ENCODE measurements at places on chromosomes 7 and 10.

DNA sequence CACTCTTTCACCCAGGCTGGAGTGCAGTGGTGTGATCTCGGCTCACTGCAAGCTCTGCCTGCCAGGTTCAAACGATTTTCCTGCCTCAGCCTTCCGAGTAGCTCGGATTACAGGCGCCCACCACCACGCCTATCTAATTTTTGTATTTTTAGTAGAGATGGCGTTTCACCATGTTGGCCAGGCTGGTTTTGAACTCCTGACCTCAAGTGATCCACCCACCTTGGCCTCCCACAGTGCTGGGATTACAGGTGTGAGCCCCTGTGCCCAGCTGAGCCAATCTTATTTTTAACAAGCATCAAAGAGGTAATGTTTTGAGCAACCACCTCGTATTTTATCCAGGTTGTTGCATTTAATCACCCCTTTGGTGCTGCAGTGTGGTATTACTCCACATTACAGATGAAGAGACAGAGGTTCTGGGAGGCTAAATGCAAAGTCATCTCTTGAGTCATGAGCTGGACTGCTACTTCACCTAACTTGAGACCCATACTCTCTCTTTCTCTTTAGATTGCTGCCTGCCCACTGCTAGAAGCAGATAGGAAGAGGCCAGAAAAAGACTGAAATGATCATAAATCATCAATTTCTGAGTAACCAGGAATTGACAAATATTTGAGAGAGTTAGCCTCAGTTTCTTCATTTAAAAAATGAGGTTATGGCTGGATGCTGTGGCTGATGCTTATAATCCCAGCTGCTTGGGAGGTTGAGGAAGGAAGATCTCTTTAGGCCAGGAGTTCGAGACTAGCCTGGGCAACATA lies 116.2 kb downstream of the CAMK1D start:
- DNase-seq, result no peak

GRCh38 chr10:102404361-102405107 lies 9.0 kb downstream of the NFKB2 start:
- DNase-seq, result no peak

DNA sequence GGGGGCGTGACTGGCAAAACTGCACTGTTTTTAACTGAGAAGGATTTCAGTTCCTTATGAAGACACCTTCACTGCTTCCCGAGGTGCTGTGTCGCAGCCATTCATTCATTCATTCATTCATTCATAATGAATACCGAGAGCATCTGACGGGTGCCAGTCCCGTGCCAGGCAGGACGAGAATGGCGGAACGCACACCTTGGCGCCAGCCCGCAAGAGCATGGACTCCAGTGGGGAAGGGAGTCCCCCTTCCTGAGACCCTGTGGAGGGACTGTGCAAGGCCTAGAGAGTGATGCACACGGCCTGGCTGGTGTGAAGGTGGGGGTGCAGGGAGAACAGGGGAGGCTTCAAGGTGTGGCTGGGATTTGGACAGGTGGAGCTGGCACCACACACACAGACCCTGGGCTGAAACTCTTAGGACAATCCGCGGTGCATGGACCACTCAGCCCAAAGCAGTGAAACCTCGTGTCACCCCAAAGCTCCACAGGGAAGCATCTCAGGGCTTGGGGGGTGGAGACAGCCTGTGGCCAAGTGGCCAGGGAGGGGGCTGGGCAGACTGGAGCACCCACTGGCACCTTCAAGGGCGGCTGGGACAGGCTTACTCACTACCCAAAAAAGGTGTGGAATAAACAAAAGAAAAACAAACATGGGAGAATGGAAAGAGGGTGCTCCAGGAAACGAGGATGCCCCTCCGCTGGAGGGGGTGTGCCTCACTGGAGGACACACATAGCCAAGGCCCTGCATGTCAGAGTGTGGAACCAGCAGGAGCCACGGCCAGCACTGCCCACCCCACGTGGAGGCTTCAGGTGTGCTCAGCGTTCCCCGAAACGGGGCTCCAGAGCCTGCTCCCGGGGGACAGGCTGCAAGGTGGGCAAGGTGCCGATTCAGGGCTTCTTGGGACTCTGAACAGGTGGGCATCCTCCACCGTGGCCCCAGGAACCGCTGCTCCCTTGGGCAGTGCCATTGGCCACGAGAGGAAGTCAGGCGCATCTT lies 37.7 kb downstream of the EBF3 start:
- no peak for DNase-seq

DNA sequence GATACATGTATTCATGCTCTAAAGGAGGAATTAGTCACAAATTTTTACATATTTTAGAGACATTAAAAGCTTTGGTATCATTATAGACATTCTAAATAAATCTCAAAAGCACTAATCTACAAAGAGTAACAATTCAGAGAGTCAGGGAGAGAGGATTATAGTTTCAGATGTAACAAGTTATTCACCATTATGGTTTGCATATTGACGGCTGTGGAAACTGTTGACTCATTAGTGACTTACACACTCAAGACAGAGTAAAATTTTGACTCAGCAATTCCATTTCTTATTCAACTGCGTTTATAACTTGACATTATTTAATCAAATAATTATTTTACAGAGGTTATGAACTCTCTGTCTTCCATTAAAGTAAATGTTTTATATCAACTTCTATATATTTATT lies 95.4 kb upstream of the SEMA3C start:
- DNase-seq, result no peak

DNA sequence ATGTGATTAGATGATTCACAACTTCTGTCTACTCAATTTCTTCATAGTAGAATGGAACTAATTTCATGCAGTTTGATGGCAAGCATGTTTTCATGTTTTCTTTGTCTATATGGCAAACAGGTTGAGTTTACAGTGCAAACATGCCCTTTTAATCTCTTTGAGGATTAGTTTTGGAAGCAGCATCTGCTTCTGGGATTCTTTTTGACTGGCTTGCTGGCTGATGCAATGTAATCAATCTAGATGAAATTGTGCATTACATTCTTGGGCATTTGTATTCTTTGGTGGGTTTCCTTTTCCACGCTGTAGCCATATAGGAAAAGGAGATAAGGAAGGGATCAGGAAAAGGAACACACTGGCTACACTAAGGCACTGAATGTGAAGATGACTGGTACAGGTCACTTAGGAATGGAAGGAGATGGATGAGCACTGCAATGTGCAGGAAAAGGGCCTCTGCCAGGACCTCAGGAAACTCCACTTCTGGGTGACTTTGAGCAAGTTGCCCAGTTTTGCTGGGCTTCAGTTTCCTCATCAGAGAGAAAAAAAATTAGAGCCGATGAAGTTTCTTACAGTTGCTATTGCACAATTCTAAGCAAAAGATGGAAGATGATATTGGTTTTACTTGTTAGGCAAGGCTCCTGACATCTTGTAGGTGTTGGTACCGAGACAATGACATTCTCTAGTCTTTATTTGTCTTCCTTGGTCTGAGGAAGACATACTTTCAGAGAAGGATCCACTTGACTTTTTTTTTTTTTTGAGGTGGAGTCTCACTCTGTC lies 269.1 kb downstream of the SUGCT start:
- DNase-seq, result no peak

DNA sequence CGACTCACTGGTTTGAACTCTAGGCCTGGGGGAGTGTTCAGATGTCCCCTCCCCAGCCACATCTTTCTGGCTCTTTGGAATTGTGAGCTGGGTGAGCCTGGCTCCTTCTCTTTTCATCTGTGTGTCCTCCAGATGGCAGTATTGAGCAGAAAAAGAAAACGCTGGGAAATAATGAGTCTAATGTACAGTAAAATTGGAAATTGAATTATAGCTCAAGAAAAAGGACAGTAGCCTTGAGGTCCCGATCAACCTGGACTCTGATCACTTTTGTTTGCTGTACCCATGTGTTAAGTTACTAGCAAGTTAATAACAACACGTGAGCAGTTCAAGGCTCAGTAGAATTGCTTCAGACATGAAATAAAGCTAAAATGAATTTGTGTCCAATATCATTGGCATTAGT lies 77.9 kb downstream of the SNX10 start:
- peak; percentile 60 for DNase-seq

- DNase-seq, result no peak
Measured at GRCh38 chr10:10421071-10421470, 596.6 kb upstream of the CELF2 start.

GRCh38 chr7:116354171-116354545 lies 143.8 kb downstream of the TES start:
- no peak for DNase-seq

GRCh38 chr10:48493083-48493871 lies 111.6 kb downstream of the ARHGAP22 start:
- no peak for DNase-seq

GRCh38 chr7:152544481-152544927 lies 108.7 kb upstream of the KMT2C start:
- DNase-seq, result no peak

DNA sequence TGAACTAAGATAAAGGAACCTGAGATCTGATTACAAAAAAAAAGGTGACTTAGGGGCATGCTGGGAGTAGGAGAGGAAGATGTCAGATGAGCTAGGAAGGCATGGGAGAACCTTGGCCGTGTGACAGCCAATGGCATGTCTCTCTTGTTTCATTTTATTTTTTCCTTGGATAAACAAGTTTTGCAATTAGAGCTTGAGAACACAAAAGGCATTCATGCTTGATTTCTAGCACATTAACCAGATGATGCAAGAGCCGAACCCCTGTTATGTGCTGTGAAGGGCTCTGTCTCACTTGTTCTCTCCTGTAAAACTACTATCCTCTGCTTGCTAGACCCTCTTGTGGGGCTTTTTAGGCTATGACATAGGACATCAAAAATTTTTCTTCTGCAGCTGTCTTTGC lies 134.3 kb upstream of the ASAH2 start:
- DNase-seq, result no peak

DNA sequence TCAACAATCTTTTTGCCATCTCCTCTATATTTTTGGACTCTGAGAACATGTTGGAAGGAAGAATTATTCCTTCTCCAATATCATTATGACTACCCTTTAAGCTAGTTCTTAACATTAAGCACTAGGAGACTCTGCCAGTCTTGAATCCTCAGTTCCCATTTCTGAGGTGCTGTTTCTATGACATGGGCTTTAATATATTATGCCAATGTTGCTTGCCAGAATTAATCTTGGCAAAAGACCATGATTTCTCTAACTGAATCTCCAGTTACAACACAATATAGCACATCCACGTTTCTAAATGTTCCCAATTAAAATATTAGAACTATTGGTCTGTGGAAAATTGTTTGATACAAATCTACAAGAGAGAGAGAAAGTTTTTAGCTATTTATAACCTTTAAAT lies 250.0 kb downstream of the HGF start:
- no peak for DNase-seq

- no peak for DNase-seq
Measured at GRCh38 chr7:81871606-81872265, 101.9 kb upstream of the HGF start.

DNA sequence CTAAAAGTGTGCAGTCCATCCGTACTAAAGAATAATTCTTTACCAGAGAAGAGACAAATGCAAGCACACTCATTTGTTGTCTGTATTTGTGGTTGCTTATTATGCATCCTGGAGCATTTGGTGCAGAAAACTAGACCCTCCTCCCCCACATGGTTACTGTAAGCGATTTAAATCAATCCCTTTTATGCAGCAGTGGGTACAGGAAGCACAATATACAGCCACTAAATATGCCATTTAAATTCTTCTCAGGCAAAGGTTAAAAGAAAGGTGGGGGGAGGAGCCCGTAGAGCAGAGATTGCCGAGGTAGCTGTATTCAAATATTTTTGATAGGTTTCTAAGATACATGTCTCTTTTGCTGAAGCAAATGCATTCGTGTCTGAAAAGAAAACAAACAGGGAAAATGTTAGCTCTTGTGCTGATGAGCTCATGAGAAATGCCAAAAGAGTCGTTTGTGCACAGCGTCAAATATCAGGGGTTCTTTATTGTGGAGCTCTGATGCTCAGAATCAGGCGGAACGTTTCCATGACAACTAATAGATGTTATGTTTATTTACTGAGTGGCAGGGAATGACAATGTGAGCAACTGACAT lies 131.3 kb upstream of the NPVF start:
- DNase-seq, result no peak

- DNase-seq, result no peak
Measured at GRCh38 chr7:121521711-121522400, 125.7 kb upstream of the FAM3C start.

GRCh38 chr7:23247603-23248335 lies 1.2 kb downstream of the GPNMB start:
- DNase-seq, result no peak

- no peak for DNase-seq
Measured at GRCh38 chr7:2728316-2729030, 40.5 kb downstream of the AMZ1 start.

- DNase-seq, result no peak
Measured at GRCh38 chr7:67788669-67789068, 792.0 kb downstream of the TYW1 start.

DNA sequence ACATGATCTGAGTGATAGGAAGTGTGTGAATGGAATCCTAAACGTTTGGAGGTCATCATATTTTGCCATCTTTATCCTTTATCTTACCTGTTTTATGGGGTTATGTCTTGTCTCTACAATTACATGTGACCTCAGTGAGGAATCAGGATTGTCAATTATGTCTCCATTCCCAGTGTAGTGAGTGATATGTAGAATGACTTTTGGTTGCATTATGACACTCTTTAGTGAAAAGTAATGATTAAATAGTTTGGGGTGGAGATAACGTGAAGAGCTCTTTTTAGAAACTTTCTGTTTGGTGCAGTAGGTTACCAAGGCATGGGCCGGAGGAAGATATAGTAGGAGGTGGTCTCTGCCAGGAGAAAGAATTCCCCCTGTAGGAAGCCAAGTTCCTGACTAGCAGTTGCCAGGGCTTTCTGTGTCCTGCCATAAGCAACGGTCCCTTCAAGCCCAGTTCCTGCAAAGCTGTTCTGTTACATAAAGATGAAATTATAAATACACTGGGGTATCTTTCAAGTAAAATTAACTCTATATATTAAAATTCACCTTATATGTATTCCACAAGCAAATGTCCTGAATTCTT lies 228.2 kb downstream of the NSUN6 start:
- DNase-seq, result no peak

GRCh38 chr10:46232666-46233065 lies 54.1 kb upstream of the ANTXRL start:
- DNase-seq, result no peak

DNA sequence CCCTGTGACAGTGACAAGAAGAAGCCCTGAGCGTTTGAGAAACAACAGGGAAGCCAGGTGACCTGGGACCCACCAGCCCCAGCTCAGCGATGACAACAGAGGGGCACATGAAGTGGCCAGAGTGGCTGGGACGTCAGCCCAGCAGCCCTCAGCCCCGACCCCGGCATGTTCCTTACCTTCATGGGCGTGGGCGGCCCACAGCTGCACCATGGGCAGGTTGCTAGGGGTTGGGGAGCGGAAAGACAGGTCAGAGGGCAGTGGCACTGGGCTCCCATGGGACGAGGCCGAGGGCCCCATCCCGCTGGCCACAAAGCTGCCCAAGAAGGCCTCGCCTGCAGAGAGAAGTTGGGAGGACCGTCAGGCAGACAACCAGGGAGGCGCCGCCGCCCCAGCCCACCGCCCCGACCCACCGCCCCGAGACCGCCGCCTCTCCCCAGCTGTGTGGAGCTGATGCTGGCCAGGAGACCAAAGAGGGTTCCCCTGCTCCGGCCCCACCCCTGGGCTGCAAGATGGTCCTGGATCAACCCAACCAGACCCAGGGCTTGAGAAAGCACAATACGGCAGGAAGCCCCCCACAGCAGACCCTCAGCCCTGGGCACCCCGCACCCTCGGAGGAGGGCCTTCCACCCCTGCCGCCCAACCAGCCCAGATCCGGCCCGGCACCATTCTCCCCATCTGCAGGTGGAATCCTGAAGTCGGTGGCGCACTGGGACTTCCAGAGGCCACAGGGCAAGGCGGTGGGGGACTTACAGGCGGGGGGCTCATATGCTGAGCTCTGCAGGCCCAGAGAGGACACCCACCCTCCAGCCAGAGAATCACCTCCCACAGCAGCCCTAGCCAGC lies 29.1 kb downstream of the TNRC18 start:
- DNase-seq, result no peak

GRCh38 chr10:49653273-49653929 lies 26.1 kb upstream of the C10orf53 start:
- DNase-seq, result no peak
